ENCODE measurements at places on chromosomes 6 and 20.

- no peak overlapping the region for H3K4me3 ChIP-seq
- H3K27ac ChIP-seq, result no peak overlapping the region
- no peak for DNase-seq
- H3K36me3 ChIP-seq, result no peaks in the 10 kb centered on the region
These were observed 52.7 kb downstream of the UNC5CL start for GRCh38 chr6:40986364-40986763.

- no peak overlapping the region for H3K27ac ChIP-seq
- no peaks in the 10 kb centered on the region for H3K4me1 ChIP-seq
- no peaks in the 10 kb centered on the region for H3K36me3 ChIP-seq
These were observed 88.0 kb upstream of the RPS6KA2 start for GRCh38 chr6:166715065-166715464.

- no peaks in the 10 kb centered on the region for H3K27me3 ChIP-seq
- H3K36me3 ChIP-seq, result no peaks in the 10 kb centered on the region
- H3K27ac ChIP-seq, result no peak overlapping the region
- DNase-seq, result no peak
- H3K4me1 ChIP-seq, result no peaks in the 10 kb centered on the region
These were observed 198.9 kb downstream of the NKAIN2 start for GRCh38 chr6:124002377-124003081.

DNA sequence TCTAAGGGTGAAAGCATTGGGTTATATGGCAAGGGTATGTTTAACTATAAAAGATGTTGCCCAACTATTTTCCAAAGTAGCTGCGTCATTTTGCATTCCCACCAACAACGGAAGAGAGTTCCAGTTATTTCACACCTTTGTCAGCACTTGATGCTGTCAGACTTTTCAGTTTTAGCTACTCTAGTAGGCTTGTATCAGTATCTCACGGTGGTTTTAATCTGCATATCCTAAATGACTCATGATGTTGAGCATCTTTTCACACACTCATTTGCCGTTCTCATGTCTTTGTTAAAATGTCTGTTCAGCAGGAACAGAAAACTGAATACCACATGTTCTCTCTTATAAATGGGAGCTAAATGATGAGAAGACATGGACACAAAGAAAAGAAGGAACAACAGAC, 122.3 kb downstream of the RNASET2 start:
- no peaks in the 10 kb centered on the region for H3K36me3 ChIP-seq
- no peak for DNase-seq
- H3K4me3 ChIP-seq, result no peak overlapping the region
- H3K27me3 ChIP-seq, result no peaks in the 10 kb centered on the region
- H3K27ac ChIP-seq, result no peak overlapping the region

DNA sequence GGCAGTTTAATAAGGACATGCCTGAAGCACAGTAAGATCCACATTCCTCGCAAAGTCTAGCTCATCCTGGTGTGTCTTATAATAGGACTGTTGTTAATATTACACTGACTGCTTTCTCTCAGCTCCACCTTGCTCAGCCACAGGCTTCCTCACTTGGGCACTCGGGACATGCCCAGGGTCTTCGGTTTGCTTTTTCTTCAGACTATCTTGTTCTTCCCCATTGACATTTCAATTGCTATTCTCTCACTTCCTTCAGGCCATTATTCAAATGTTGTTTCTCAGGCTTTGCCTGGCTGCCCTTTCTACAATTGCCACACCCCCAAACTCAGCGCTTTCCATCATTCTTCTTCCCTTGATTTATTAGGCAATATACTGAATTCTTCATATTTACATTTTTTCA, 274.8 kb upstream of the RGS17 start:
- H3K4me1 ChIP-seq, result no peaks in the 10 kb centered on the region
- no peak overlapping the region for H3K4me3 ChIP-seq
- no peaks in the 10 kb centered on the region for H3K36me3 ChIP-seq

DNA sequence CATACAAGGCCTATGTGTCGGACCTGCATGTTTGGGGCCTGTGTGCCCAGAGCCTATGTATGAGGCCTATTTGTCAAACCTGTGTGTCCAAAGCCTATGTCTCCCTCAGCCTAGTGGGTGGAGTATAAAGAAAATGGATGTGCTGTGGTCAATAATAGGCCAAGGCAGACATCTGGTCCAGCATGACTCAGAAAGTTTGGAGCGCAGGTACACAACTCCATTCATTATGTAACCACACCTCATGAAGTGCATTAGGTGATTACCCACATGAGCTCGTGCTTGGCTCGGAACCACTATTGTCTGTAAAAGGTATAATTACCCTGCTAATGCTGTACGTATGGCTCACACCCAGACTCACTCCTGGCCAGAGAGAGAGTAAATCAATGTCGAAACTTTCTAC, 302.4 kb upstream of the POU3F2 start:
- DNase-seq, result no peak
- H3K27ac ChIP-seq, result no peak overlapping the region
- no peak overlapping the region for H3K4me3 ChIP-seq
- H3K27me3 ChIP-seq, result no peaks in the 10 kb centered on the region
- no peaks in the 10 kb centered on the region for H3K36me3 ChIP-seq
- no peaks in the 10 kb centered on the region for H3K4me1 ChIP-seq

GRCh38 chr20:46673394-46674252, 15.6 kb downstream of the TP53RK start:
- no peaks in the 10 kb centered on the region for H3K27me3 ChIP-seq
- no peak overlapping the region for H3K27ac ChIP-seq
- DNase-seq, result no peak
- H3K4me3 ChIP-seq, result no peak overlapping the region
- H3K36me3 ChIP-seq, result no peaks in the 10 kb centered on the region
- H3K4me1 ChIP-seq, result peaks cover 9% of the 10 kb centered on the region

DNA sequence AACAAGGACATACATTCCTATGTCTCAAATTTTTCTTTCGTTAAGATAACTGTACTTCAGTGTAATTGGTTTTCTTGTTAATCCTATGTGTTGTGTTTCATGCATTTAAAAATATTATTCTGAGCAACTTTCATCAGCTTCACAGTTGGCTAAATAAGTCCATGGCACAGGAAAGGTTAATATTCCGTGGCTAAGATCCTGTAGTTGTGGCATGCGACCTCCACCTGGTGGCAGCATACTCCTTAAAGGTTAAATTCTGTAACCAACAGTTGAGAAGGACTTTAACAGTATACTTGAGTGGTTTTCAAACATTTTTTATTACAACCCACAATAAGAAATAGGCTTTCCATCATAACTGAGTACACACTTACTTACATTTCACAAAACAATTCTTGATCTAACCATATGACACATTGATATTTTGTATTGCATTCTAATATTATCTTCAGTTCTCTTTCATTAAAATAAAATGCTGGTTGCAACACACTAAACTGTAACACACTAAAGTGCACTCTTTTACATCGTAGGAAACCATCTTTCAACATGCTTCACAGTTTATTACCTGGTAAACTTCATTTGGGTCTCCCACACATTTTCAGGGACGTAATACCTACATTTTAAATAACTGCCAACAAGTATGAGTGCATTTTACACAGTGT, 118.3 kb downstream of the SLX4IP start:
- H3K27ac ChIP-seq, result no peak overlapping the region
- no peaks in the 10 kb centered on the region for H3K36me3 ChIP-seq
- H3K4me3 ChIP-seq, result no peak overlapping the region
- peaks cover 12% of the 10 kb centered on the region for H3K4me1 ChIP-seq

DNA sequence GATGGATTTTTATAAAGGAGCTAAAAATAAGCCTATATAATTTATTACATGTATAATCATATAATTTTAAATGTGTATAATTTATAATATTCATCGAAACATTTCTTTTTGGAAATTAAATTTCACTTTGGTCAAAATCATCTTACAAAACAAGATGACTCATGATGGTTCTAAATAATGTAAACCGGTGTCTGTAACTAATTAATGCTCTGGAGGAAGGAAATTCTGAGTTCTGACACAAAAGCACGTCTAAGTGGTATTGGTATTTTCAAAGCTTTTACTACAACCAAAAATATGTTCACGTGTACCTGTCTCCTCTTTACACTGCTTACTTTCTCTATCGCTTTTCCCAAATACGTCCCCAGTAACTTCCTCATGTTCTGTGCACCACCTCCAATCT, 134.1 kb downstream of the MTHFD1L start:
- H3K27me3 ChIP-seq, result no peaks in the 10 kb centered on the region
- H3K36me3 ChIP-seq, result no peaks in the 10 kb centered on the region
- no peak overlapping the region for H3K27ac ChIP-seq
- no peak overlapping the region for H3K4me3 ChIP-seq
- peaks cover 4% of the 10 kb centered on the region for H3K4me1 ChIP-seq

GRCh38 chr6:31308050-31308844, 36.4 kb upstream of the HLA-C start:
- peak overlapping the region; percentile 30 for H3K4me3 ChIP-seq
- H3K27ac ChIP-seq, result peak overlapping the region; percentile 71
- DNase-seq, result peak; percentile 86
- H3K27me3 ChIP-seq, result no peaks in the 10 kb centered on the region

GRCh38 chr6:39812496-39812852, 20.3 kb downstream of the DAAM2 start:
- H3K4me3 ChIP-seq, result no peak overlapping the region
- no peaks in the 10 kb centered on the region for H3K36me3 ChIP-seq
- no peak overlapping the region for H3K27ac ChIP-seq
- H3K27me3 ChIP-seq, result no peaks in the 10 kb centered on the region
- DNase-seq, result no peak

GRCh38 chr20:48821261-48821920, 6.4 kb downstream of the PREX1 start:
- no peaks in the 10 kb centered on the region for H3K36me3 ChIP-seq
- no peak overlapping the region for H3K4me3 ChIP-seq
- DNase-seq, result no peak
- no peak overlapping the region for H3K27ac ChIP-seq
- no peaks in the 10 kb centered on the region for H3K27me3 ChIP-seq

- H3K36me3 ChIP-seq, result no peaks in the 10 kb centered on the region
- no peaks in the 10 kb centered on the region for H3K4me1 ChIP-seq
- no peaks in the 10 kb centered on the region for H3K27me3 ChIP-seq
- H3K27ac ChIP-seq, result no peak overlapping the region
These were observed 6.0 kb downstream of the L3MBTL1 start for GRCh38 chr20:43513372-43513930.

DNA sequence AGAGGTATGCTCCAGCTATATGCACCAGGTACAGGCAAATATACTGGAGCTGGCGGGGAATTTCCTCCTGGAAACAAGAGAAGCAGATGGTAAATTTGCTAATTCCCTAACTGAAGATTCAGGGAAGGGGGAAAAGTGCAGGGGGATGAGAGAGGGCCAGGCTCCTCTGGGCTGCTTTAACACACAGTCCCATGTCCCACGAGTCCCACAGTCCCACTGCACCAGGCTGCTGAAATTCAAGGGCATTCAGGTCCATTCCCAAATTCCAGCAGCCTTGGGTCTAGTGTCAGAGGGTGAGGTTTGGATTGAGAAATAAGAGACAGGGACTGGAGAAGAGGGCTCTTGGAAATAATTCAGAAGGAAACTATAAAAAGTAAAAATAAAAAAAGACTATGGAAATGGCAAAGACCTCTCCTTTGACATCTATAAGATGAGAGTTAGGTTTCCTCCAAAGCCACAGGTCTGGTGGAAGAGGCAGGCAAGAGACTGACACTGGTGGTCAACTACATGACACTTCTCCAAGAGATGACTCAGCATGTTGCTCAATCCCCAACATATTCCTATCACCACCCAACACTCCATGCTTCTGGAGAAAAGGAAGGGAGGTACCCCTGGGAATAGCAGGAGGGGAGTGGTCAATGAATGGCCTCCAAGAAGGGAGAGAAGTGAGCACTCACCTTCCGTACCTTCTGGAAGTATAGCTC, 69.2 kb downstream of the TRAM2 start:
- peaks cover 12% of the 10 kb centered on the region for H3K4me1 ChIP-seq
- H3K27ac ChIP-seq, result no peak overlapping the region
- H3K27me3 ChIP-seq, result no peaks in the 10 kb centered on the region
- no peak for DNase-seq
- H3K36me3 ChIP-seq, result peaks cover 5% of the 10 kb centered on the region

- no peak for DNase-seq
- H3K36me3 ChIP-seq, result no peaks in the 10 kb centered on the region
- H3K4me1 ChIP-seq, result peaks cover 5% of the 10 kb centered on the region
- no peaks in the 10 kb centered on the region for H3K27me3 ChIP-seq
- H3K27ac ChIP-seq, result peak overlapping the region; percentile 94
These were observed 10.0 kb upstream of the NCOA7 start for GRCh38 chr6:125780540-125781313.

DNA sequence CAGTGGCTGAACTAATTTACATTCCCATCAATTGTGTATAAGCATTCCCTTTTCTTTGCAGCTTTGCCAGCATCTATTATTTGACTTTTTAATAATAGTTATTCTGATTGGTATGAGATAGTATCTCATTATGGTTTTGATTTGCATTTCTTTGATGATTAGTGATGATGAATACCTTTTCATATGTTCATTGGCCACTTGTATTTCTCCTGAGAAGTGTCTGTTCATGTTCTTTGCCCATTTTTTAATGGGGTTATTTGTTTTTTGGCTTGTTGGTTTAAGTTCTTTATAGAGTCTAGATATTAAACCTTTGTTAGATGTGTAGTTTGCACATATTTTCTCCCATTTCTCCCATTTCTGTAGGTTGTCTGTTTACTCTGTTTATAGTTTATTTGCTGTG, 16.6 kb downstream of the CENPW start:
- no peak overlapping the region for H3K4me3 ChIP-seq
- no peaks in the 10 kb centered on the region for H3K27me3 ChIP-seq

GRCh38 chr6:119979862-119980261, 630.3 kb upstream of the MAN1A1 start:
- DNase-seq, result no peak
- no peak overlapping the region for H3K27ac ChIP-seq
- H3K4me3 ChIP-seq, result no peak overlapping the region

- no peak overlapping the region for H3K4me3 ChIP-seq
- no peaks in the 10 kb centered on the region for H3K27me3 ChIP-seq
- DNase-seq, result no peak
- no peaks in the 10 kb centered on the region for H3K4me1 ChIP-seq
- no peak overlapping the region for H3K27ac ChIP-seq
- no peaks in the 10 kb centered on the region for H3K36me3 ChIP-seq
These were observed 256.0 kb downstream of the LY86 start for GRCh38 chr6:6844530-6844929.

DNA sequence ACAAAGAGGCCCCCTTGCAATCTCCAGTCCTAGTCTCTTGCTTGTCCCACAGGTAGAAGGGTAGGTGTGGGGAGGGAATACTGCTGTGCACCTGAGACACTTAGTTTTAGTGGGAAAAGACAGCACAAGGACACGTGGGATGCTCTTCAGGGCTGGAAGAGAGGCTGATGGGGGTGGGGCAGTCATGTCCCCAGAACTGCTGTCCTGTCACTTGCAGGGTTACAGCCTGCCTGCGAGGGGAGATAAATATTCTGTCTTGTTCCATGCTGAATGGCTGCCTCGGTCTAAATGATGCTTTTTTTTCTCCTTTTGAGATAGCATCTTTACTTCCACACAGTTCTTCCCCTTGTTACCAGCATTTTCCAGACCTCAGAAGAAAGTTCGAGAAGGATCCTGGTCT, 106.2 kb downstream of the SLC24A3 start:
- H3K36me3 ChIP-seq, result no peaks in the 10 kb centered on the region
- no peaks in the 10 kb centered on the region for H3K27me3 ChIP-seq
- no peak for DNase-seq
- H3K27ac ChIP-seq, result no peak overlapping the region

GRCh38 chr6:87291883-87292282, 30.5 kb upstream of the SMIM8 start:
- no peak overlapping the region for H3K27ac ChIP-seq
- H3K27me3 ChIP-seq, result no peaks in the 10 kb centered on the region
- no peaks in the 10 kb centered on the region for H3K36me3 ChIP-seq
- no peak for DNase-seq
- H3K4me3 ChIP-seq, result no peak overlapping the region
- H3K4me1 ChIP-seq, result no peaks in the 10 kb centered on the region

All from pancreas (tissue), 10 donors.